Lower leg skin (tissue), 4 donors: ENCODE measurements at places on chromosomes 4 and X.

DNA sequence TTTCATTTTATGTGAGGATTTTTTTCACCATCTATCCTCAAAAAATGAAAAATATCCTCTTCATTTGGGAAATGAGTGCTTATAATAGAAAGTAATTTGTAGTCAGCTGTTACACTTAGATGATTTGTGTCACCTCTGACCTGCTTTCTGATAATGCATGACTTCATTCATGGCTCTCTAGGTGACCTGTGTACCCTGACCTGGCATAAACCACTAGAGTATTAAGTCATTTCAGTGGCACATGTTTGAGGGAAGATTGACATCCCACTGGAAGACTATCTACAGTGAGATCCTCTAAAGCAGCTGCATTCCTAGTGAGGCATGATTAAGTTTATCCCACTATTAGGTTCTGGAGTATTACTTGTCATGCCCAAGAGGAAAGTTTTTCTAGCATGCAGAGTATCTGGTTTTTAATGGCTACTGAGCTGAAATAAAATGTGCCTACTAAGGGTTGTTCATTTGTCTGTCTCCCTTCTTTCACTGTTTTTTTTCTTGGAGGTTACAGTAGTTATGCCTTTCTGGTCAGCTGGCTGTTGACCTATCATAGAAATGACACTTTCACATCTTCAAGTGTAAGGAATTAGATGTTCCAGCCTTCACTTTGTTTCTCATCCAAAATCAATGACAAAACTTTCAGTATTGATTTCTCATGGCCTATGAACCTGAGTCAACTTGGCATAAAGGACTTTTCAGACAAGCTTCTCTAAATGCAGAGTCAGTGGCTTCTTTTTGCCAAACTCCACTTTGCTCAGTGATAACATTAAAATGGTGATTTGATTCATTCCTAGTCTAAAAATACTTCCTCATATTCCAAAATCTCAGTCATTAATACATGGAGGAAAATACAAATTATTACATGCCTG is 33.1 kb downstream of the TET2 start:
- DNase-seq: no peak

DNA sequence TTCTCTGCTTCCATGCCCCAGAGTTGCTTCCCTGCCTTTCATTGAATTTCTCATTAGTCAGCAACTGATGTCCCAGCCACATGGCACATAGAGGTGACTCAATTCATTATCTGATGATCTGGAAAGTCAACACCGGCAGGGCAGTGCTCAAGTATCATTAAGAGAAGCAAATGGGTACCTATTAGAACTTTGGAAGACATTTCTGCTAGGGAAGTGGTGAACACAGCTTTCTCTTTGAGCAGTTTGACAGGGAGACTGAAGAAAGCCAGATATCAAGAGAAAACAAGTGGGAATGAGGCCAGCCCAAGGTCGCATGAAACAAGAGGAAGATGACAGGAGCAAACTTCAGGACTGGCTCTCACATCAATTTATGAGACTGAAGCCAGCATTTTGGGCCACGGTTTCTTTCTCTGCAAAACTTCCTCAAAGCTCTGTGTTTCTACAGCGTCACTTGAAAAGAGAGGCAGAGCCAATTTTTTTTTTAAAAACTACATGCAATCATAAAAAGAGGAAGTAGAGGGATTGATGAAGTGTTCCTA is 108.3 kb upstream of the RPS6KA3 start:
- no peak for DNase-seq

DNA sequence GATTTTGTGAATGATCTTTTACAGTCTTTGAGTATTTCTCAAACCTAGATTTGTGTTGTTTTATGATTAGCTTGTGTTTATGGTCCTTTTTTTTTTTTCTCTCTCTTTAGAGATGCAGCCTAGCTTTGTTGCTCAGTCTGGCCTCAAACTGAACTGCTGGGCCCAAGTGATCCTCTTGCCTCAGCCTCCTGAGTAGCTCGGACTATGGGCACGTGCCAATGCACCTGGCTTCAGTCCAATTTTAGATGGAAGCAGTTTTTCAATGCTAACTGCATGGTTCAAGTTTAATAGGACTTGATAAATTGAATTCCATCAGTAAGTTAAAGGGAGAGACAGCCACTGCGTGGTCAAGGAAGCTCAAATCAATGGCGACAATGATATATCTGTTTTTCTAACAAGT is 3.8 kb upstream of the FGG start:
- DNase-seq: no peak

DNA sequence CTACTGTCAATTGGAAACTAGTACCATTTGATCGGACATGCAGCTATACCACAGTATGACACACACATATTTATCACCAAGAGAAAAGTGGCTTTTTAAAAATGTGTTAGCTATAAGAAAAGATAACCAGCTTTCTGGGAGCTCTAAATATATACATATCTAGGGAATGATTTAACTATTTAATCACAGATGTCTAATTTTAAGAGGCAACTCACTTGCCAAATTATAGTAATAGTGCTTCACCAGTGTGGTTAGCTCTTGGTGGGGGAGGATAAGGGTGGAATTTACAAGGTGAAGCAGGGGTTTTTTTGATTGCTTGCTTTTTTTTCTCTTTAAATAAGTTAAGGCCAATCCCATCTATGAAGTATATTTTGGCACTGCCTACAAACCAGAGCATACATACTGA is 547.7 kb upstream of the DIPK2B start:
- no peak for DNase-seq

DNA sequence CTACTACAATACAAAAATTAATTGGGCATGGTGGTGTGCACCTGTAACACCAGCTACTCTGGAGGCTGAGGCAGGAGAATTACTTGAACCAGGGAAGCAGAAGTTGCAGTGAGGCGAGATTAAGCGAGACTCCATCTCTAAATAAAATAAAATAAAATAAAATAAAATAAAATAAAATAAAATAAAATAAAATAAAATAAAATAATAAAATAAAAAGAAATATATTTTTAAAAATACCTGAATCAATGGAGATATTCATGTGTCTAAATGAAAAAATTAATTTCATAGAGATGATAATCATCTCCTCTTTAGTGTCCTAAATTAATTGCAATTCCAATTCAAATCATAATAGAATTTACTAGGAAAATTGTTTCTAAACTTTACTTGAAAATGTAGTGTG is 406.1 kb upstream of the POU3F4 start:
- no peak for DNase-seq

DNA sequence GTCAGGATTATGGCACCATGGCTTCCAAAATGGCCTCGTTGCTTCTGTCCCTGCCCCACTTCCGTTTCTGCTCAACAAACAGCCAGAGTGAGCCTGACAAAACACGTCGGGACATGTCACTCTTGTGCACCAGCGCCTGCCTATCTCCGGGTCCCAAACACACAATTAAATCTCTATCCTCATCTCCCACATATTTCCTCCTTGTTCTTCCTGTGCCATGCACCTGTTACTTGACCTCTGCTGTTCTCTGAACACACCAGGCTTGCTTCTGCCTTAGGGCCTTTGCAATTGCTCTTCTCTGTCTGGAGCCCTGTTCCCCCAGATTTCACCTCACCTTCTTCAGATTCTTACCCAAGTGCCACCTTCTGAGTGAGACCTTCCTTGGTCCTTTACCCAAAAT is 12.7 kb upstream of the CD38 start:
- DNase-seq: no peak

DNA sequence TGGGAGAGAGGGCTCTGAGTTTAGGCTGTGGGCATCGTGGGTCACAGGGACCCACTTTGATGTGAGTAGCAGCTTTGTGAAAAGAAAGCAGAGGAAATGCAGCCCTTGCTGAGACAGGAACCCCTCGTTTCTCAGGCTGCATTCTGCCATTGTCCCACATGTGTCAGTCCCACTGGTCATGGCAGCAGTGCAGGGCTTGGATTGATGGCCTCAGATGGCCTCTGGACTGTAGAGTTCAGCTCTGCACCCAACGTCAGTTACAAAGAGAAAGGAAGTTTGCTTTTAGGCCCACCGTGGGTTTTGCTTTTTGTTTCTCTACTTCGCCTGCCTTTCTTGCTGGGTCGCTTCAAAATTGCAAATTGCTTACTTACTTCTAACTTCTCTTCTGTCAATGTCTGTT is 248.3 kb upstream of the KLF3 start:
- no peak for DNase-seq

- DNase-seq: no peak
Measured at GRCh38 chr4:72974694-72975487, 94.6 kb downstream of the COX18 start.

GRCh38 chr4:24887881-24888430 is 24.9 kb downstream of the CCDC149 start:
- DNase-seq: no peak

DNA sequence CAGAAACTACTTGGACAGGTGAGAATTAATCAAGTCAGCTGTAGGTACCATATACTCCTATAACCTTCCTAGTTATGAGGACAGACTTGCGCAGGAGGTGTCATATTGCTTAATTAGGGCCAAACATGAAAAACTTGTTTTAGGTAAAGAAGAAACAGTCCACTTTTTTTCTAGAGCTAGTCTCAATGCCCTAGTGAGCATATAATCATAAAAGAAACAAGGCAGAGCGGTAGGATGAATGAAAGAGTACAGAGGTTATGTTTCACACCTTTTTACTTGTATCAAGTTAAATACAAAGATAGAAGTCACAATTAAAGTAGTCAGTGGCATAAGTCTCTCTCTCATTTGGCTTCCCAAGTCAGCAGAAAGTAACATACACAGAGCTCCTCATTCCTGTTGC is 88.9 kb downstream of the RPS6KA6 start:
- DNase-seq: no peak

DNA sequence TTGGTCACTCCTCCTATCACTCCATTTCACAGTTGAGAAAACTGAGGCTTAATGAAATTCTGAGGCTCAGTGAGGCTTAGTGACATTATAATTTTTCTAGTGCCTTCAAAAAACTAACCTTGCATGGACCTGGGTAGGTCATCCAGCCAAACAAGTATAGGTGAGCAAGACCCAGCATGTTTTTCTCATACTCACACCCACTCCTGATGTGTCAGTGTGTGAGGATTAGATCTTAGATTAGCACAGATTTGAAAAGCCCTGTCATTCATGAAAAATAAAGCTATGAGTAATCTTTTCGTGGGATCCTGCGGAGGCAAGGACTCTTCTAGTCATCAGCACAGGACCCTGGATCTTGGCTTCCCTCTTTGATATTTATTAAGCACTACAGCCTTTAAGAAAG is 146.7 kb downstream of the CHIC2 start:
- DNase-seq: no peak

- DNase-seq: no peak
Measured at GRCh38 chrX:10611441-10612090, 8.8 kb downstream of the MID1 start.

- DNase-seq: no peak
Measured at GRCh38 chr4:79678472-79679202, 270.6 kb upstream of the GK2 start.

DNA sequence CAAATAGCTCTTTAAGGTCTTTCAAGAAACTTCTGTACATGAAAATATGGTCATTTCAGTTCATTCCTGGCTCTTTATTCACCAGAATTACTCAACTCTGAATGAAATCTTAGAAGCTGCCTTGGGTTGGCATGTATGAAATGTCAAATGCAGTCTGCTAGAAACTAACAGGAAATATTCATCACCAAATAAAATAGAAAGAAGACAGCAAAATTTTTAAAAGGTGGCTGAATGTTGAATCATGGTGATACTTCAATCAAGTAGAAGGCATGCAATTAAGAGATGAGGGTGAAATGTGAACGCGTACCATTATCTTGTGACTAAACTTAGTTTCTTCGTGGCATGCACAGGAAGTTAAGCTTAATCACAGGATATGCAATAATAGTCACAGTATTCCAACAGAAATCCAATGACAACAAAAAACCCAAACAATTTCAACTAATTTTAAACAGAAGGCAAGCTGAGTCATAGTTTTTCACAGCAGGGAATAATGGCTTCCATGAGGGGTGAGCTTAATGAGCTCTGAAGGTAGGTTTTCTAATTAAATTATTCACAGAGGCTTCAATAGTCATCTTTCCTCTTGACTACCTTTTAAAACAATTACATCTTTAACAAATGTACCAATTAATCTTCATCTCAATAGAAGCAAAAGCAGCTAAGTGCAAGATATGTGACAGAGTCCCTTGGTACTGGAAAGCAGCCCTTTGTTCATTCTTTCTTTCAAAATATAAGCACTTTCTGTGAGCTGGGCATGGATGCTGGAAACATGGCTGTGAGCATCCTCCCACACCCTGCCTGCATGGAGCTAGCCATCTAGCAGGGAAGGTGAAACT is 44.5 kb downstream of the SCFD2 start:
- no peak for DNase-seq

GRCh38 chrX:53795576-53795975 is 109.1 kb upstream of the HUWE1 start:
- no peak for DNase-seq

DNA sequence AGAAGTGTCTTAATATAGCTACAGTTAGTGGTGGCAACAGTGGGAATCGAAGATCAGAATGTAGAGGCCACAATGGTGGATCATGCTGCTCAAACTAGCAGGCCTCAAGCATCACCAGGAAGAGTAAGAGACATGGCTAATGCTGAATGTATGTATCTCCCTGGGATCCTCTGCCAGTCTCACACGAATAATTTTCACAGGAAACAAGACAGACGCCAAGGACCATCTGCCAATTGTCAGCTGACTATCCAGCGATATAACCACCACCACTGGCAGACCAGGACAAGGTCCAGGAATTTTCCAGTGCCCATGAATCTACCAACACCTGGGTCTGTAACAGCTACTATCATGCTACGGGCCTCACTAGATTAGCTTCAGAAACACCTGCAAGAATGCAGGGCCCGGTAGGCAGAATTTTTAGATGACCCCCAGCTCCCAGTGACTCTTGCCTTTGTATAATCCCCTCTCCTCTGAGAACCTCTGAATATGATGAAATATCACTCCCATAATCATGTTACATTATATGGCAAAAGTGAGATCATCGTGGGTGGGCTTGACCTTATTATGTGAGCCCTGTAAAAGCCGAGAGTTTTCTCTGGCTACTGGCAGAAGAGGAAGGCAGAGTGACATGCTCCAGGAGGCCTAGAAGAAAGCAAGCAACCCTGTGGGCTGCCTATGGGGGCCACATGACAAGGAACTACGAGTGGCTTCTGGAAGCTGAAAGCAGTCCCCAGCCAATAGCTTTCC is 429.8 kb downstream of the BCOR start:
- DNase-seq: no peak

- DNase-seq: no peak
Measured at GRCh38 chr4:158538911-158539310, 17.2 kb downstream of the RXFP1 start.

DNA sequence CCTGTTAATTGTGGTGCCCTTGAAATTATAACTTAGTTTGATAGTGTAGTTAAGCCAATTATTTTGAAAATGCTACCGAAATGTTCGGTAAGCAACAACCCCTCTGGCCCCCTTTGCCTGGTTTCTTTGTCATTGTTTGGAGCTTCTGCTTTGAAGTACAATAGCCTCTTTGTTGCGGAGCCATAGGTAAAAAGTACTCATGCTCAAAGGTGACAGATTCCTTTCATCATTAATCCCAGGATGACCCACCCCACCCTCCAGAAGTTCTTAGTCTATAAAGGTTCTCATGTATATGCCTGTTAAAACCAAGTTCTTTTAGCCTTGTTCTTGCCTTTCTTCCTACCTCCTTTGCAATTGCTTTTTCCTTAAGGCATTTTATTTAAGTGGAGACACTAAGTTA is 42.4 kb upstream of the SMARCAD1 start:
- DNase-seq: no peak
